Cerebellar nuclear complex (tissue), 1 donor: ENCODE measurements at places on chromosomes 13 and 19.

DNA sequence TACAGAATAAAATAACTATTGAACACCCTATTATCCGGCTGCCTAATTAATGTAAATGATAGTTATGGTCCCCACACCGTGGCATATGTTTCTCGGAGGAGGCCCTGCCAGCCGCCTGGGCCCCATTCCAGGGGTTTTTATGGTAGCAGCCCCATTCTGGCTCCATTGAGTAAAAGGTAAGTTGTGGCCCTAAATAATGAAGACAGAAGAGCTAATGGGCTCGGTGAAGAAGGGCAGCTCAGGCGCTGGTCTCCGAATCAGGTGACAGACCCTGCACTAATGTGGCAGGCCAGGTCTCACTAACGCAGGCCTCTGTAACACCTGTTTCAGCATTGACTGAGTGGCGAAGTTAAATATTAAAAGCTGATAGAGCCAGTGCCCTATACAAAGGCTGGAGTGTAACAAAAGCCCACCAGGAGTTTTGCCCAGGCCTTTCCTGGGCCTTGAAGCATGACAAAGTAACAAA, 19.1 kb downstream of the POP4 start:
- DNase-seq = no peak

DNA sequence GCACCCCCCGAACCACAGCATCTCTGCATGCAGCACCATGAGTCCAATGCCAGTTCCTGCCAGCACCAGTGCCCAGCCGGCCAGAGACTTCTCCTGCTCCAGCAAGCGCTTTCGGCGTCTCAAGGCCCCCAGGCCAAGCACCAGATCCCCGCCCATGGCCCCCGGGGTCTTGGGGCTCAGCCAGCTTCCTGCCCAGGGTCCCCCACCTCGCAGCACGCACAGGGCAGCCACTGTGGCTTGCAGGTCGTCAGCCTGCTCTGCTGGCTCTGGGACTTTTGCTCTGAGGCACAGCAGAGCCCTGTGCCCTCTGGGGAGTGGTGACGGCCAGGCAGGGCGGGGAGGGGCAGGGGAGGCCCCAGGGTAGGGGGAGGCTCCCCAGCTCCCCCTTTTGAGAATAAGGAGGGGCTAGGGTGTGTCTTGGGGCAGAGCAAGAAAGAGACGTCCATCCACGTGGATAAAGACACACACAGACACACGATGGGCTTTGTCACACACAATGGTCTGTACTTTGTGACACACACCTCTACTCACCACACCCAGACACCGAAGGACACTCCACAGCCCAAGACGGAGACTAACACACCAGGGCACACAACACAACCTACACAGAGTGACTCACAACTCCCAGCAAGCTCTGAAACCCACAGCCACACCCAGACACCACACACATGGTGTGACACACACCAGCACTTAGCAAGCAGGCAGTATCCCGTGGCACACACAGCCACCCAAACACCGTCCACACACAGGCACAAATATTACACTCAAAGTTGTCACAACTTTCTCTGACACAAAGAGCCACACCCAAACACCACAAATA, at the start of gene KCNN4:
TSS of gene KCNN4 (minus strand) at position 268 of the 820 bp plus-strand sequence. CDS start at position 156, 112 bp downstream.
- DNase-seq = no peak

DNA sequence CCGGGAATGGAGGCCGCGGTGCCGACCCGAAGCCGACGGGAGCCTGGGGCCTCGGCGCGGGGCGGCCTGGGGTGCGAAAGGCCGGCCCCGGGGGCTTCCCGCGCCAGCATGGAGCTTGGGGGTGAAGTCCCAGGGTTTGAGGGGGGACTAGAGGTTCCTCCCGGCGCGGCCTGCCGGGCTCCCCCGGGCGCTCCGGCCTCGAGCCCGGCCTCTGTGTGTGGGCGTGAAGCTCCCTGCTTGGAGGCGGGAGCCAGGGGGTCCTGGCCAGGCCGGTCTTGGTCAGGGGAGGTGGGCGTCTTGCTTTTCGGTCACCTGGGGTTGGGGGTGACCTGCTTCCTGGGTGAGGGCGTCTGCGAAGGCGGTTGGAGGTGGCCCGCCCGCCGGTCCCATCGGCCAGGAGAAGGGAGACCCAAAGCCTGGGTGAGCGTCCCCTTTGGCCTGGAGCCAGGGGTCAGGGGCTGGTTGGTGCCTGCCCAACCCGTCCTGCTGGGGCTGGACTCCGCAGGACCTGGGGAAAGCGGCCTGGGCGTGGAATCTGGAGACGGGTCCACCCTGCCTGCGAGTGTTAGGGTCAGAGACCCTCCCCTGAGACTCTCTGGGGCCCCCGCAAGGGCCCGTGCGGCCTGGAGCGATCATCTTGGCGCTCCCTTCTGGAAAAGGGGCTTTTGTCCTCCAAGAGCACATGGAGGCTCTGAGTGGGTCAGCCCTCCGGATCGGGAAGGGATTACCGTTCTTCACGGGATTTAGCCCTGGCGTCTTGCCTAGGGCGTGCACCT, 535 bp downstream of the BSG start:
- no peak for DNase-seq

GRCh38 chr19:49340069-49340864, 5.1 kb downstream of the CD37 start:
- DNase-seq = no peak

- DNase-seq = no peak
Measured at GRCh38 chr19:19004144-19004543, 29.2 kb downstream of the SUGP2 start.

- no peak for DNase-seq
Measured at GRCh38 chr13:108034909-108035410, 180.4 kb downstream of the LIG4 start.

DNA sequence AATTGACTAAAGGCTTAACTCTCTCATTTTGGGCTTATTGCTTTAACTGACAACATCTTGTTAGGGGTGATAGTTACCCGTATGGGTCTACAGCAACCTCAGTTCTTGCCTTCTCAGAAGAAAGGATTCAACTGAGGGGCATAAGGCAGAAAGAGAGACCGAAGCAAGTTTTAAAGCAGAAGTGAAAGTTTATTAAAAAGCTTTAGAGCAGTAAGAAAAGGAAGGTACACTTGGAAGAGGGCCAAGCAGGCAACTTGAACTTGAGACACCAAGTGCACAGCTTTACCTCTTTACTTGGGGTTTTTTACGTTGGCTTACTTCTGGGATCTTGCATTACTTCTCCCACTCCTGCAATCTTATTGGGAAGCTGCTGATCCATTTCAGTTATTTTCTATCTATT, 246.9 kb upstream of the PRR20A start:
- DNase-seq = no peak

- no peak for DNase-seq
Measured at GRCh38 chr19:44618640-44619357, 5.4 kb downstream of the IGSF23 start.

- no peak for DNase-seq
Measured at GRCh38 chr19:43594710-43595604, 977 bp downstream of the IRGQ start.

- DNase-seq = no peak
Measured at GRCh38 chr19:13104360-13104847, 1.7 kb upstream of the LYL1 start.

DNA sequence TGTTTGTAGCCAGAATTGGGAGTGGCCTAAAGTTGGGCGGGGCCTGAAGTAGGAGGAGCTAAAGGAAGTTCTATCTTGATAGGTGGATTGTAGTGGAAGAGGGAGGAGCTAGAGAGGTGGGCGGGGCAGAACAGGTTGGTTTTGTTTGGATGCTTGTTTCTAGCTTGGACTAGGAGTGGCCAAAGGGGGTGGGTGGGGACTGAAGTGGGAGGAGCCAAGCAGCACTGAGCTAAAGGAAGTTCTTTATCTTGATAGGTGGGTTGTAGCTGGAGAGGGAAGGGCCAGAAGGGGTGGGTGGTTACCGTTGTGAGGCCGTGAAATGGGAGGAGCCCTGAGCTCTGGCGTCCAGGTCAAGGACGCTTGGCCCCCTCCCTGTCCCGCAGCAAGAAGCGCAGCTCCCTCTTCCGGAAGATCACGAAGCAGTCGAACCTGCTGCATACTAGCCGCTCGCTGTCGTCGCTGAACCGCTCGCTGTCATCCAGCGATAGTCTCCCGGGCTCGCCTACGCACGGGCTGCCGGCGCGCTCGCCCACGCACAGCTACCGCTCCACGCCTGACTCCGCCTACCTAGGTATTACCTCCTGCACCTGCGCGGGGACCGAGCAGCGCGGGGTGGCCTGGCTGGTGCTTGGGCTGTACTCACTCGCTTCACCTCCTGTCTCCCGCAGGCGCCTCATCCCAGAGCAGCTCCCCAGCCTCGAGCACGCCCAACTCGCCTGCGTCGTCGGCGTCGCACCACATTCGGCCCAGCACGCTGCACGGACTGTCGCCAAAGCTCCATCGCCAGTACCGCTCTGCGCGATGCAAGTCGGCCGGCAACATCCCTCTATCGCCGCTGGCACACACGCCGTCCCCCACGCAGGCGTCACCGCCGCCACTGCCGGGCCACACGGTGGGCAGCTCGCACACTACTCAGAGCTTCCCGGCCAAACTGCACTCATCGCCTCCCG, 8.0 kb downstream of the DNASE2 start:
- no peak for DNase-seq

DNA sequence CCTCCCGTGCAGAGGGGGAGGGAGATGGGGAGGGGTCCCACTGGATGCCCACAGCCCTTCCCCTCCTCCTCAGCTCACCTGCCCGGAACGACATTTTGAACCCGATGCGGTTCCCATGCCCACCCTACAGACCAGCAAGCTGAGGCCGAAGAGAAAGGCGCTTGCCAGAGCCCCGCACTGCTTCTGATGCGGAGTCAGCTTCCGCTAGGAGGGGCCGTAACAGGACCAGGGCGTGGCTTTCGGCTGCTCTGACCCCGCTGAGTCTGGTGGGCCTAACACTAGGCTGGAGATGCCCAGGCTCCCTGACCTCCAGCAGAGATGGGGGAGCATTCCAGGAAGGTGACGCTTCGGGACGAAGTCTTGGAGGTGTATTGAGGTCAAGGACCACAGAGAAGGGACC, 6.7 kb downstream of the ONECUT3 start:
- no peak for DNase-seq

GRCh38 chr13:24921881-24922280, 157.9 kb downstream of the RNF17 start:
- no peak for DNase-seq

GRCh38 chr13:99113351-99113750, 87.3 kb upstream of the UBAC2 start:
- no peak for DNase-seq

DNA sequence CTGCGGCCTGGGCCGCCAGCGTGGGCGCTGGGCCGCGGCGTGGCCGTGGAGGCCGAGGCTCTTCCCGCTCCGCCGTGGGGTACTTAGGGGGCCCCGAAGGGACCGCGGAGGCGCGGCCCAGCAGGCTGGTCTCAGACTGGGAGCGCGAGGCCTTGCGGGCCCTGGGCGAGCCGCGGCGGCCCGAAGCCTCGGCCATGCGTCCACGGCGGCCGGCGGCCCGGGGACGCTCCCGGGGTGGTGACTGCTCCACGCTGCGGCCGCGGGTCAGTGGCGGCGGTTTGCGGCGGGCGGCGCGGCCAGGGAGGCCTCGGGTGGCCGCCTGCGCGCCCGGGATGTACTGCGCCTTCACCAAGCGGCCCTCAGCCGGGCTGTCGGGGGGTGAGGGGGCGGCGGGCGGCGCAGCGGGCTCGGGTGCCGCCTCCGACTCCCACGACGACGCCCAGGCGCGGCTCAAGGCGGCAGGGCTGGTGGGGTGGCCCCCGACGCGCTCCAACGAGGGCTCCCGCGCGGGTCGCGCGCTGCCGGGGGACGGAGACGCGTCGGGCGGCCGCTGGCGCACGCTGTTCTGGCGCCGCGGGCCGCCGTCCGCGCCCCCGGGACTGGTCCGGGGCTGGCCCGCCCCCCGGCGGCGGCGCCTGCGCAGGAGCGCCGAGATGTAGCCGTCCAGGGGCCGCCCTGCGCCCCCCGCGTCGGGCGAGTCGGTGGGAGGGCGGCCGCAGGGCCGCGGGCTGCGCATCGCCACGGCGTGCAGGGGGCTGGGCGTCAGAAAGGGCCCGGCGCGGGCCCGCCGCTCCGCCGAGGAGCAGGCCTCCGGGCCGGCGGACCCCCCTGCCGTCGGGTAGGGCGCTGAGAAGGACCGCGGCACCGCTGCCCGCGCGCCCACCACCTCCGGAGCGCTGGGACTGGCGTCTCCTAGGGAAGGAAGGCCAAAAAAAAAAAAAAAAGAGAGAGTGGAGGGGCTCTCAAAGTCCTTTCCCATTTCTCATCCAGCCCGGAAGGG, 11.7 kb downstream of the DACT3 start:
- no peak for DNase-seq

DNA sequence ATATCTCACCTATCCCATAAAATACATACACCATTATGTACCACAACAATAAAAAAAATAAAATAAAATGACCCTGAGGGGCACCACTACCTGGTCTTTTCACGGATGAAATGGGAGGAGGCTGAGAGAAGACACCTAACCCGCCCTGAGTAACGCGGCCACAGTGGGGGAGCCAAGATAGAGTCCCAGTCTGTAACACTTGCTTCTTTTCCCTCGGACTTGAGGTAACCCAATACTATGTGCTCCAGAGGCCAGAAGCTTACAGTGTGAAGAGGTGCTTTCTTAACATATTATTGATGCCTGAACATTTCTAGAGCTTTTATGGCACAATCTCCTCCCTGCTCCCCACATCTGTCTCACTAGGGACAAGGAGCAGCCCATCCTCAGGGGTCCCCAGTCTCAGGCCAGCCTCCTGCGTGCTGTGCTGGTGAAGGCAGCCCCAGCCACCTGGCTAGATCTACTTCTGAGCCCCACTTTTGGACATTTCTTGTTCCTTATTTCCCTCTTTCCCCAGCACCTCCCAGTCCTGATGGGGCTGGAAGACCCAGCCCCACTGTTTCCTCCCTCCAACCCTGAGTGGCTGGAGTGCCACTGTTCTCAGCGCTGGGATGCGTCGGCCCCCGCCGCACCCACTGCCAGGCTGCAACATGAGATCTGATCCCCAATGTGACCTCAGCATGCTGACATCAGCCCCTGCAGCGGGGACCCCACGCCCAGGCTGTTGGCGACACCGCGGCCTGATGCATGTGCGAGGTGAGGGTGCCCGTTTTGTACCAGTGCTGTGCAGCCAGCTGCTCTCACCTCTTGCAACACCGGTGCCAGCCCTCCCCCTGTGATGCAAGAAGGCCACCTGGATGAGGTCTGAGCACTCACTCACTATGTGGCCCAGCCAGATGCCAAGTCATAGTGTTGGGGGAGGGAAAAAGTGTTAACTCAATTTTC, 143.3 kb downstream of the DCLK1 start:
- no peak for DNase-seq

GRCh38 chr19:12159773-12160414, 3.0 kb upstream of the ZNF136 start:
- no peak for DNase-seq

DNA sequence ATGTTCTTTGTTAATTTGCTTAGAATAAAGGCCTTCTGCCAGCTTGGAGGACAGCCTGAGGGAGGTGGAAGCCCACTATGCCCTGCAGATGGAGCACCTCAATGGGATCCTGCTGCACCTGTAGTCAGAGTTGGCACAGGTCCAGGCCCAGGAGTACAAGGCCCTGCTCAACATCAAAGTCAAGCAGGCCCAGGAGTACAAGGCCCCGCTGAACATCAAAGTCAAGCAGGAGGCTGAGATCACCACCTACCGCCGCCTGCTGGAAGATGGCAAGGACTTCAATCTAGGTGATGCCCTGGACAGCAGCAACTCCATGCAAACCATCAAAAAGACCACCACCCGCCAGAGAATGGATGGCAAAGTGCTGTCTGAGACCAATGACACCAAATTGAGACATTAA, 41.7 kb downstream of the ZNF85 start:
- DNase-seq = no peak
